Mammary epithelial cell (primary cell): ENCODE measurements at places on chromosomes 1 and 21. TPM values are rescaled to one million over a fixed set of nuclear protein-coding genes. Genes with fewer than 3 reads are reported as not detected.

DNA sequence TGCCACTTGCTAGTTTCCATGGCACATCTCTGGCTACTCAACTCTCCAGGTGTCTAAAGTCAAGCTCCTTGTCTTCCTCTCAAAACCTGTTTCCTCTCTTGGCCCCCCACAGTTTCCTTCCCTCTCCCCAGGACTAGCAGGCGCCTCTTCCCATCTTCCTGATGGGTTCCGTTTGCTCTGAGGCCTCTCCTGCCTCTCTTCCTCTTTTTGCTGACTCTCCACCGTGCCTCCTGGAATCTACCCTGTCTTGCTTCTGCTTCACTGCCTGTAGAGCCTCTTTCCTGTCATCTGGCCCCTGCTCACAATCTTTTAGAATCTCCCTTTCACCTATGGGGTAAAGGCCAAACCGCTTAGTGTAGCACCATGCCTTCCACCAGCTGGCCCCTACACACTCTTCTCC, 21.8 kb upstream of the LHX4 start:
- no peak for DNase-seq

DNA sequence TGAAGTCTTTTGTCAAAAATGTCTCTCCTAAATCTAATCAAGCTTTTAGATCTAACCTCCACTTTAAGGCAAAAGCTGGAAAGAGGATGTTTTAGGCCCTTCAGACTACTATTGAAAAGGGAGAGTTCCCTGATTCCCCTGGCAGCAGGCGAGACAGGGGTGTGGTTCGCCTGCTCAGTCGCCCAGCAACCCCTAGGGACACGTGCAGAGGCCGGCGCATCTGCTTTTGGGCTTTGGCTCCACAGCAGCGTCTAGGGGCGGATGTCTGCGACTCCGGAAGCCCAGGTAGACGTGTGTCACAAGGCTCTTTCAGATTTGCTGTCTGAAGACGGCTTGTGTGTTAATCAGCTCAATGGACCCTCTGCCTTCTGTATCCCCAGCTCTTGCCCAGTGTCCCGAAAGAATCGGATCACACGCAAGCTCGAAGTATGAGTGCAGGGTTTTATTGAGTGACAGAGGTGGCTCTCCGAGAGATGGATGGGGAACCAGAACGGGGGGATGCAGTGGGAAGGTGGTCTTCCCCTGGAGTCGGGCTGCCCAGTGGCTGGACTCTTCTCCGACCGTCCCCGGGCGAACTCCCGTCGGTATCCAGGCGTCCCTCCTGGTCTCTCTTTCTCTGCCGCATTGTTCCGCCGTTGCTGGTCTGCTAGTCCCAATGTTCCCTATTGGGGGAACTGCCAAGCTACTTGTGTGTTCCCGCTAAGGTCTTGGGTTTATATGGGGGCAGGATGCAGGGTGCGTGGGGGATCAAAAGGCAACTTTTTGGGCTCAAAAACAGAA, 45.5 kb downstream of the OLFML2B start:
- DNase-seq = no peak

DNA sequence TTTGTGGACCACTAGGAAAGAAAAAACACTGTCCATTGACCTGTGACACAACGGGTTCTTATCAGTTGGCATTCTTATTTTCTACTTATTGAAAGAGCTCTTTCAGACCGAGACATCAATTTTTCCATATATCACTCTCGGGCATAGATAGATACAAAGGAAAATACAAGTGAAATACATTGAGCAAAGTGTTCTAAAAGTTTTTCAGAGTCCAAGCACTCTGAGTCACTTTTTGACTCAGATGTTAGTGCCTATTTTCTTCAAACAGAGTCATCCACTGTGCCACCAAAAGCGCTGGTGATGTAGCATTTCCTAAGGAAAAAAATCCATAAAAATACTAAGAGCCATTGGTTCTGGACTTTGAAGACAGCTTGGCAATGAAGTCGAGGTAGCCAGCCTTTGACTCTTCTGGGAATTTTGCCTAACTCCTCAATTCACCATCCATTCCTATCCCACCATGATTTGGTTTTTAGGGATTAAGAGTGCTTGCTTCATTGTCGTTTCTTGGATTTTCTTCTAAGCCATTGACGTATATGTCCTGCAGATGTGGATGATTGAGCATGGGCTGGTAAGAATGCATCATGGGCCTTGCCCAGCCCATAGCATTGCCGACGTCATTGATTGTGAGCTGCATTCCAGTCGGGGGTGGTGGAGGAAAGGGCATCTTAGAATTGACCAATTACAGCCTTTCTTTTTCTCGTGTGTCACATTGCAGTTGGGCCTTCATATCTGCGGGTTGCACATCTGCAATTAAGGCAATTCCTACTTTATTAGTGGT, 10.6 kb downstream of the GALNT2 start:
- no peak for DNase-seq

GRCh38 chr1:173863224-173864161, 4.3 kb downstream of the GAS5 start:
- DNase-seq = no peak

DNA sequence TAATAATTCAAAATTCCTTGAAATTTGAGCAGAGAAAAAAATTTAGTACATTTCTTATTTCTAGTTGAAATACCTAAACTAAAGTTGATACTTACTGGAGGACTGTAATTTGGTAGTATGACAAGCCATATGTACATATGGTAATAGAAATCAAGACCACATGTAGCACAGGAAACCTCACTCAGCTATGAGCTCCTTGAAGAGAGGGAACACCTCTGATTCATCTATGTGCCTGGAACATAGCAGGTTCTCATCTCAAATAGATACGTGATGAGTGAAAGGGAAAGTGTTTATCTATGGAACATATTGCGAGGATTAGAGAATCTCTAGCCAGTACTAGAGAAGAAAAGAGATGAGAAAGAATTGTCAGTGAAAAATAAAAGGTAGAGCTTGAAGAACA, 47.9 kb upstream of the GNG4 start:
- no peak for DNase-seq

GRCh38 chr1:165367375-165367993, 11.0 kb upstream of the LMX1A start:
- DNase-seq = peak; percentile 37

- no peak for DNase-seq
Observed at GRCh38 chr1:216822480-216822879, 99.3 kb upstream of the ESRRG start.

GRCh38 chr1:14826172-14826636, 227.7 kb downstream of the KAZN start:
- DNase-seq = no peak

DNA sequence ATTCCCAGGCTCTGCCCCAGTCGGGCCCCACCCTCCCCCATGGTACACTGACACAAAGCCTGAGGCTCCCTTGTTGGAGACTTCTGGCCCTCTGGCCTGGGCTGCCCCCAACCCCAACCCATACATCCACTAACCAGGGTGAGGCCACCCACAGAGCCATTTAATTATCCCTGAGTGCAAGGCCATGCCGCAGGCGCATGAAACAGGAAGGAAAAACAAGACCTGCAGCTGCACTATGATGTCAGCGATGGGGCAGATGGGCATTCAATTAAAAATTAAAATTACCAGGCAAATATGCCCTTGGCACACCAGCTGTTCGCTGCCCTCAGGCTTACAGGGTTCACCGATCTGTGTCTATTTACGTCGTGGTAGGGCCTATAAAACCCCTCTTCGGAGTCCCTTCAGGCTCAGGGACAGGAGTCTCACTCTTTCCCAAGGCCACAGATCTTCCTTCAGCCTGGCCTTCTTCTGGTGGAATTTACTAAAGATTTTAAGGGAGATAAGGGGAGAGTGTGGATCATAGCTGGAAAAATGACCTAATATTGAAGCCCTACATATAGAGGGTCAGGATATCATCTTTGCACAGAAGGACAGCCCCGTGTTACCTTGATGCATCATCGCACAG, 29.6 kb upstream of the RGS16 start:
- no peak for DNase-seq

GRCh38 chr1:192852001-192852947, 43.4 kb downstream of the RGS2 start:
- no peak for DNase-seq

DNA sequence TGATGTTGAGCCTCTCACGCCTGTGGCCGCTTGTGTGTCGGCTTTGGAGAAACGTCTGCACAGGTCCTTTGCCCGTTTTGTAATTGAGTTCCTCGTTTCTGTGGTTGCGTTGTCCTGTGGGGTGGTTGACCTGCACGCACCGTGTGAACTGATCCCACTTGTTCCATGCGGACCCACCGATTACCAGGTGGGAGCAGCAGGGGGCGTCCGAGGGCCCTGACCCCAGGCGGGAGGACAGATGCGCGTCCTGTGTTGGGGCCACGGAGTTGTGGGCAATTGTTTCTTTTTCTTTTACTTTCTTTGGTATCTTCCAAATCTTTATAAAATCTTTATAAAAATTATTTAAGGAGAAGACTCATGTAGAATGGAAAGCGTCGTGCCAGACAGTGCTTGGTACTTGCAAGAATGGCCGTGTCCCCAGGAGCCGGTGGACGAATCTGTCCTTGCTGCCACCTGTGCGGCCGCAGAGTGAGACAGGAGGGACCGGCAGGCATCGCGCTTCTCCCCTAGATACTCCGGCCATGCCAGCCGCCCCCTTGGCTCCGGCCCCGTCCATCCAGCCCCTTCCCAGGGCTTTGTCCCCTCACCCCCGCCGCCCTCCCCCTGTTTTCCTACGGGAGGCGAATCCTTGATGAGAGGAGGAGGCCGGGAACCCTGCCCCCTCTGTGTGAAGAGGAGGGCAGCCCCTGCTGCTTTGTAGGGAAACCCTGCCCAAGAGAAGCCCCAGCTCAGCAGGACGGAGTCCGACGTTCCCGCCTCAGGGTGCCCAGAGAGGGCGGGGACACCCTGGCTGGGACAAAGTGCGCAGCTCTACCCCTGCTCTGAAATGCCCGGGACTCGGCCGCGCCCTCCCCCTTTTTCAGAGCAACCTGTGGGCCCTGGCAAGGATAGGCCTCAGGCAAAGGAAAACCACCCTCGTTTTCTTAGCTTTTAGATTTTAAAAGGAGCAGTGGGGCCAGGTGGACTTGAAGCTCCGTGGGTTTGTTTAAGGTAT, 41.7 kb downstream of the PRKCZ start:
- DNase-seq = no peak

DNA sequence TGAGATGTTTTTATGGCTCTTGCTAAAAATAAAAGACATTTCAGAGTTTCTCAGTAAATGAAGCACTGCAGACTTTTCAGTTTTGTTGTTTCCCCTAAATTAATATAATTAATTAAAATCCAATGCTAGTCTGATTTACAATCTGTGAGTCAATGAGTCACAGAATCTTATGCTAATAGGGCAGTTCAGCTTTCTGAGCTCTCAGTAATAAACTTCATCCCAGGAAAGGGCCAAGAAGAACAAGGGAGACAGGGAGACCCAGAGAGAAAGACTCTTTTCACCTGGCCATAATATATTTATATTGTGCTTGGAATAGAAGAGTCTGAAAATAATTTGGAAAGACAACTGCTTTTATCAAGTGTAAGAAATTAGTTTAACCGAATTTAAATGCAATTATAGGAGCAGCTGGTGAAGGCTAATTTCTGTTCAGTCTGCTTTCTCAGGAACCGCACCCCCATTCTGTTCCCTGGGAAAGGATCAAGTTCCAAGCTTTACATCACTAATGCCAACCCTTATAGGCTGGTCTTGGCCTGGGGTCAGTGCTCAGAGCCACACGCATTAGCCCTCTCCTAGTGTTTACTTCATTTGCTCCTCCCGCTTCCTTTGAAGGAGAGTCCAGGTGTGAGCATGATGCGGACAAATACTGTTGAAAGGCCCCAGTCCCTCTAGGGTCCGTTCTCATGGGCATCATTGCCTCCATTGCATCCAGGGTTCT, 145.6 kb downstream of the ZBTB18 start:
- no peak for DNase-seq

GRCh38 chr1:69502991-69503390, 64.7 kb upstream of the LRRC7 start:
- no peak for DNase-seq

DNA sequence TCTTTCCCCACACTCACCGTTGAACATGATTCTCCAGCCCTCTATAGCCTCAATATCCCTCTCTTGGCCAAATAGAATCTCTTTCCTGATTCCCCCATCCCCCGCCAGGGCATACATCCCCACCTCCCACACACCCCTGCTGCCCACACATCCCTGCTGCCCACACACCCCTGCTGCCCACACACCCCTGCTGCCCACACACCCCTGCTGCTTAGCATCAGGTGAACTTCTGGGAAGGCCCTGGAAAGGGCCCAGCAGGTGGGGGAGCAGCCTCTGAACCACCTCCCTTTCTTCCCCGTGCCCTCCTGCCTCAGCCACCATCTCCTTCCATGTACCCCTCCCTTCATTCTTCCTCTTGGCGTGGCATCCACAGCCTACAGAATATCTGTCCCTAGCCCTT, 15.9 kb upstream of the IFNLR1 start:
- DNase-seq = no peak

GRCh38 chr1:110786802-110787327, 86.1 kb upstream of the CD53 start:
- DNase-seq = no peak

DNA sequence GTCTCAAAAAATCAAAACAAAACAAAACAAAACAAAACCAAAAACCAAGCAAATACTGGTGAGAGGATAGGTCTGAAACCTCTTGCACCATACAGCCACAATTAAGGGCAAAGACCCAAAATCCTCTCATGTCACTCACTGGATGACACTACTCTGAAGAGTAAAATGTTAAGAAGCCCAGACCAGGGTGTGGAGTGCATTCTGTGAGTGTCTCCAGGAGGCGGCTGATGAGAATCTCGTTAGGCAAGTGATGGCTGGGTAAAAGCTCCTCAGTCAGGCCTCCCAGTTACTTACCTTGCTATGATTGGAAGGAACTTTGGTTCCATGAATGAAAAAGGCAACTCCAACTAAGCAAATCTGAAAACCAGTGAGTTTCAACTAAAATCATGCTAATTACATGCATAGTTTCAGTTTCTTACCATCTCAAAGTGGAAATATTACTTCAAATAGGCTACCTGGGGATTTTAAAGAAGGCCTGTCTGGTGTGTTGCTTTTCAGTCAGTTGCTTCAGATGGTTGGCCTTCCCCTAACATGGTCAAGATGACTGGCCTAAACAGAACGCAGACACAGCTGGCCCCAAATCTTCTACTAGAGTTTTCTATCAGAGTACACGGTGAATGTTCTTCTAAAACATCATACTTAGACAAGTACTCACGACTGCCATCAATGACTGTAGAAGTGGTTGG, 95.1 kb downstream of the KIAA0319L start:
- DNase-seq = no peak

GRCh38 chr1:44268054-44268453, 54.8 kb downstream of the DMAP1 start:
- DNase-seq = no peak

- peak; percentile 73 for DNase-seq
Observed at GRCh38 chr1:47763591-47764171, 233.5 kb downstream of the TRABD2B start.

The NTRK1 gene
- not detected for polyA plus RNA-seq

The DIRAS3 gene
- 1.6 TPM for polyA plus RNA-seq

The KRTAP10-3 gene
- polyA plus RNA-seq = not detected

The FAM151A gene
- 0.10 TPM for polyA plus RNA-seq

The LRRC71 gene
- polyA plus RNA-seq = not detected

The APP gene
- 1,292 TPM for polyA plus RNA-seq

The FCRL2 gene
- polyA plus RNA-seq = not detected

The CPTP gene
- polyA plus RNA-seq = 16.4 TPM

The TMPRSS15 gene
- not detected for polyA plus RNA-seq

The SNRPE gene
- 247 TPM for polyA plus RNA-seq
